Bronchial epithelial cell (primary cell): ENCODE measurements at places on chromosomes 6 and 20. TPM values are rescaled to one million over a fixed set of nuclear protein-coding genes. Genes with fewer than 3 reads are reported as not detected.

The SRMS gene
- total RNA-seq, result 0.13 and 0.79 TPM in 2 replicates

The ESF1 gene
- 15.2 and 16.6 TPM in 2 replicates for total RNA-seq

The LAMA2 gene
- total RNA-seq, result under 0.01 and 2.6 TPM in 2 replicates

The CD24 gene
- 911 and 1,344 TPM in 2 replicates for total RNA-seq

The SASH1 gene
- total RNA-seq, result 3.9 and 9.0 TPM in 2 replicates

The EGFL8 gene
- total RNA-seq, result 0.26 and 1.7 TPM in 2 replicates

The MOG gene
- total RNA-seq, result not detected in 2 replicates

The TCFL5 gene
- total RNA-seq, result 13.2 and 14.5 TPM in 2 replicates

The TREM1 gene
- 1.8 and 21.1 TPM in 2 replicates for total RNA-seq

The HTR1E gene
- total RNA-seq, result not detected in 2 replicates

The MAP7 gene
- 30.8 and 50.4 TPM in 2 replicates for total RNA-seq

The SAMD10 gene
- total RNA-seq, result 1.1 and 2.7 TPM in 2 replicates

The KCNK5 gene
- total RNA-seq, result 0.26 TPM in 2 replicates

The BTBD3 gene
- total RNA-seq, result 16.6 and 19.5 TPM in 2 replicates

The SLC35B2 gene
- 50.4 and 52.9 TPM in 2 replicates for total RNA-seq

The MCCD1 gene
- total RNA-seq, result not detected in 2 replicates

The EMILIN3 gene
- total RNA-seq, result not detected in 2 replicates

The OTOR gene
- total RNA-seq, result not detected in 2 replicates

The UNC93A gene
- not detected in 2 replicates for total RNA-seq

The TMEM244 gene
- total RNA-seq, result not detected in 2 replicates

The ENPP3 gene
- not detected in 2 replicates for total RNA-seq

The CLVS2 gene
- not detected in 2 replicates for total RNA-seq

The CCDC167 gene
- 26.0 and 29.7 TPM in 2 replicates for total RNA-seq

The NTSR1 gene
- not detected in 2 replicates for total RNA-seq
